ENCODE measurements at places on chromosomes 11 and 22.
A peak's percentile ranks its signal among the peaks of the same experiment; 100 is the strongest.

DNA sequence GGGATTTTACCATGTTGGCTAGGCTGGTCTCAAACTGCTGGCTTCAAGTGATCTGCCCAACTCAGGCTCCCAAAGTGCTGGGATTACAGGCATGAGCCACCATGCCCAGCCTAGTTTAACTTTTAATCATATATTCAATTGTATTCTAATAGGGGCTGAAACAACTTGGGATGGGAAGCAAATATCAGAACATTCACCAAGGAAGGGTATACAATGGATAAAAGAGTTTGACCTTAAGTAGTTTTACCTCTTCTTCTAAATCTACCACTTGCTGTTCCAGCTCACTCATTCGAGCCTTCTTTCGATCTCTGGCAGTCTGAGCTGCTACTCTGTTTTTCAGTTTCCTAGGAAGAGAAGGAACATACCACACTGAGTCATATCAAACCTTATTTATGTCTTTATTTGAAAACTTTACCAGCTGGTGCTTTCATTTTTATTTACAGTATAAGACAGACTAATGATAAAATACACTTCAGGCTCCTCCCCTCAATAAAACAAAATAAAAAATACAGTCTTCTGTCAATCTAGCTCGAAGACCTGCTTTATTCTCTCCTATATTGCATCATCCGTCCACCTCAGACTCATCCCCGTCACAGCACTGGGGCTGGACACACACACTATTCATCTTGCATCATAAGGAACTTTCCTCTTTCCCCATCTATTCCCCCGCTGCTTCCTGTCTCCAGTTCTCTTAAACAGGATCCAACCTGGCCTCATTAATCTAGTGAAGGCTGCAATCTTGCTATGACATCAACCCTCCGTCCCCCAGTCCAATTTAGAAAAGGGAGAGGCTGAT is 1.4 kb downstream of the XBP1 start:
- DNase-seq: no peak

GRCh38 chr11:117219001-117219400 is 12.9 kb downstream of the PCSK7 start:
- no peak for DNase-seq

DNA sequence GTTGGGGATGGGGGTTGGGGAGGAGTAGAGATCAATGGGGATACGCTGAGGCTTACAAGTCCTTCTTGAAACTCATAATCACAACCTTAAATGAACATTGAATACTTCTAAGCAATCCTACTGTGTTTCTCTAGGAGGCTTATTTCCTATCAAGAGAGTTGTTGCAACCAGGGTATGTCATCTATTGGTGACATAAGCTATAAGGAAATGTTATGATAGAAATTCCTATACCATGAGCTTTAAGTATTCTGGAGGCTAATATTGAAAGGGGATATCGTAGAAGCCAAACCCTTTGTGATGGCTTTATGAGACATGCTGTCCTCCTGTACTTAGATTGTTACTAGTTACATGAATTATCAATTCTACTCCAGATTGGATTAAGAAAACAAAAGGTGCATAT is 72.9 kb downstream of the DKK3 start:
- DNase-seq: no peak

- peak; percentile 64 for DNase-seq
Observed at GRCh38 chr11:48103621-48104567, 112.7 kb upstream of the OR4B1 start.

DNA sequence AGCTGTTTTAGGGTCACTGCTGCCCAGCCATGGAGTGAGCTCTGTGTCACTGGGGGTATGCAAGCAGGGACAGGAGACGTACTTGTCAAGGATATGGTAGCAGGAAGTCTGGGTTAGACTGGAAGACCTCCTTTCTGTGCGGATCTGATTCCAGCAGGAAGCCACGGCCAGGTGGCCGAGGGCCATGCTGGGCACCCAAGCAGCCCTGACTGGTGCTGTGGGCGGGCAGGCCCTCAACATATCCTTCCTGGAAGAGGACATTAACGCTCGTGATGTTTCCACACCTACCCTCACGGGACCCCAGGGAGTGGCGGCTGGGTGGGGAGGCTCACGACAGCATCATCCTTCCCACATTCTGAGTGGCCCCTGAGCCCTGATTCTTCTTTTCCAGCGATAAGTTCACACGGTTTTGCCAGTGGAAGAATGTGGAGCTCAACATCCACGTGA is 8.7 kb upstream of the ANKRD13D start:
- DNase-seq: no peak

DNA sequence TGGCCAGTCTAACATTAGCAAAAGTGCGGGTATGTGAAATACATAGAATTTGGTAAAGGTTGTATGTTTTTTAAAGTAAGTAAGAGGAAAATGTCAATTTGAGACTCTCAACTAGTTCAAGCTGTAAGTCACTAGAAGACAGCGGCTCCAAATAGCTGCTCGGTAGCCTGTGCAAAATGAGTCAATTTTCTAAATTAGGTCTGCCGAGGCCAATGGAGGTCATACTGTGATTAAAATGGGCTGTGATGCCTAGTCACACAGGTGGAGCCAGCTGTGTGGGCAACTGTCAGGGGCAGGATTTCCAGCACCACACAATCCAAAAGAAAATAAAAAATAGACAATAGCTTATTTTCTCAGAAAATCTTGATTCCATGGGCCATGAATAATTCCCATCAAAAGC is 32.3 kb downstream of the KCNA4 start:
- DNase-seq: no peak

DNA sequence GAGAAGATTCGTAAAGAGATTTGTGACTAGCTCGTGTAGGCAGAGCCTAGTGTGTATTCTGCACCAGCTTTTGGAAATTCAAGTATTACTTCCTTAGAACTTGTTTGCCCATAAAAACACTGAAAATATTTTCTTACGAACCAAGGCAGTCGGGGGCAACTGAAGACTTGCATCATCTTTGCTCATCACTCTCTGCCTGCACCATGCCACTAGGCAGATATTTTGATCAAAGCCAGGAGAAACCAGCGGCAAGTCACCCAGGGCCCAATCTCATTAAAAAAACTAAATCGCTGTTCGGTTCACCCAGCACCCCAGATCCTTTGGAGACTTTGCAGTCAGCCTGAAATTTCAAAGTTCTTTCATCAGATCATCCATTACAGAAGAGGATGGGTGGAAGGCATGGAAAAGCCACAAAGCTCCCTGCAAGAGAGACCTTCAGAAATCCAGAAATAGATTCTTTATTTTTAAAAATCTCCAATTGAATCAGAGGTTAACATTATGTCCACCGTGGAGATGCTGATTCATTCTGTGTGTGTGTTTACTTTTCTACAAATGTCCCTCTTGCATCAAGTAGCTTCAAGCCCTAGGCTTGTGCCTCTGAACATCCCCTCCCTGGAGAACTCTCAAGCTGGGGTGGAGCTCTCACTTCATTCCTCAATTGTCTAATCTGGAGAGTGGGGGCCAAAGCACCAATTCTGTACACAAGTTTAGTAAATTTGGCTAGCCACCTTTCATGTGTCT is 78.4 kb downstream of the ETS1 start:
- DNase-seq: no peak

- DNase-seq: no peak
Observed at GRCh38 chr11:35215945-35216344, 77.0 kb downstream of the CD44 start.

DNA sequence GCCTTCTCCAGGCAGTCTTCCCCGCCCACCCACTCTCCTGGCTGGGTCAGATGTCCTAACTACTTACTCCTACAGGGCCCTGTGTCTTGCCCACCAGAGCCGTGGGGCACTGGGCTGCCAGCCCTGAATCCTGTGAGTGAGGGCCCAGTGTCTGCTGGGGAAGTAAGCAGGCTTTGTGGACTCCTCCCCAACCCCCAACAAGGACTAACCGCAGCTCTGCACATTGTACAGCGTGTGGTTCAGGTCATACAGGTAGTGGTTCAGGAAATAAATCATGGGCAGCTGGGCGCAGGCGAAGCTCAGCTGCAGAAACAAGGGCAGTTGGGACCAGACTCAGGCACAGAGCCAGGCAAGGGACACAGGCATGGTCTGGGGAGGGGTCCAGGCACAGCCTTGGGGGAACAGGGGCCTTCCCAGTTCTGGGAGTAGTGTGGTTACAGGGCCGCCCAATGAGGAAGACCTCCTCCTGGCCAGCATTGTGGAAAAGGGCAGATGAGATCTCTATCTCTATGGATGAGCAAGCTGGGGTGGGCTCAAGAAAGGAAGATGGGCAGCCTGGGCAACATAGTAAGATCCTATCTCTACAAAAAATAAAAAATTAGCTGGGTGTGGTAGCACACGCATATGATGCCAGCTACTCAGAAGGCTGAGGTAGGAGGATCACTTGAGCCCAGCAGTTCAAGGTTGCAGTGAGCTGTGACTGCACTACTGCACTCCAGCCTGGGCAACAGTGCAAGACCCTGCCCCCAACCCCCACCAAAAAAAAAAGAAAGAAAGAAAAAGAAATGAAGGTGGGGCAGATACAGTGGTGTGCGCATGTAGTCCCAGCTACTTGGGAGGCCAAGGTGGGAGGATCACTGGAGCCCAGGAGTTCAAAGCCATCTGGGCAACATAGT is 5.5 kb downstream of the UNC93B1 start:
- no peak for DNase-seq

- DNase-seq: no peak
Observed at GRCh38 chr11:114819028-114819427, 140.7 kb downstream of the NXPE2 start.

DNA sequence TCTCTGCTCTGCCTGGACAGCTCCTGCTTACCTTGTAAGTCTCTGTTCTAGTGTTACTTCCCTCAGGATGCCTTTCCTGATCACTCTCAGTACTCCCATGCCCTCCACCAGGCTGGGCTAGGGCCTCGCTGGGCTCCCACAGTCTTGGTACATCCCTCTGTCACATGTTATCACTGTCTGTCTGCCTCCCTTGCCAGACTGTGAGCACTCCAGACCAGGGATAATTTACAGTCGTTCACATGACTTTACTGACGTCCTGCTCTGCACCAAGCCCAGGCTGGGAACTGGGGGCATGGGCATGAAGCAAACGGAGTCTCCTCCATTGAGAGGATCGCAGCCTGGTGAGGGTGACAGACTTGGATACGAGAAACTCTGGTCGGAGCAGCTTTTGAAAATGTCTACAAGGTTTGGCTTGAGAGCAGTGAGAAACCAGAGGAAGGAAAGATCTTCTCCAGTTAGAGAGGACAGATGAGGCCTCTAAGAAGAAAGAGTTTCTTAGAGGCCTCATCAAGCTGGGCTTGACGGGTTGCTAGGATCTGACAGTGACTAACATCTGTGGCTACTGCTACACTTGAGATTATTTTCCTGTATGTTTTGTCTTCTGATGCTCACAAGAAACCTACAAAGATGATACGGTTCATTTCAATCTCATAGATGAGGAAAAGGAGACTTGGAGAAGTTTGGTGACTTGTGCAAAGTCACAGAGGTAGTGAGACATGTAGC is 12.5 kb downstream of the USP35 start:
- no peak for DNase-seq

DNA sequence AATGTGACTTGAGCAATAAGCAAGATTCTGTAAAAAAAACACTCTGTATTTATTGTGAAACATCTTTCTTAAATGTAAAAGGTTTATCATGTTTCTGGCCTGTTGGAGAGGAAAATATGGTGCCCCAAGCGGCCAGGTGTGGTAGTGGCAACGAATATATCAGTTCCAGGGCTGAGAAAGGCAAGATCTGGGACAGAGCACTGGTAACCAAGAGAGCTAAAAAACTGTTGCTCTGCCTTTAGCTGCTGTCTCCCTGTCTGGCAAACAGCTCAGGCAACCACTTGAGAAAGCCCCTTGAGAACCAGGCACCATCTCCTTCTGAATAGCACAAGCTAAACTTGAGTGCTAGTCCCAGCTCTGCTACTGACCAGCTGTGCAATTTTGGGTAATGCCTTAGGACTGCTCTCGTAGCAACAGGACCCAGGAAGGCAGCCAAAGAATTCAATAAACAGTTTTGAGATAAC is 129.9 kb downstream of the KCNC1 start:
- no peak for DNase-seq

GRCh38 chr11:79346021-79346420 is 94.8 kb downstream of the TENM4 start:
- DNase-seq: peak; percentile 82

GRCh38 chr11:16985297-16985696 is 28.9 kb downstream of the PLEKHA7 start:
- DNase-seq: peak; percentile 44

DNA sequence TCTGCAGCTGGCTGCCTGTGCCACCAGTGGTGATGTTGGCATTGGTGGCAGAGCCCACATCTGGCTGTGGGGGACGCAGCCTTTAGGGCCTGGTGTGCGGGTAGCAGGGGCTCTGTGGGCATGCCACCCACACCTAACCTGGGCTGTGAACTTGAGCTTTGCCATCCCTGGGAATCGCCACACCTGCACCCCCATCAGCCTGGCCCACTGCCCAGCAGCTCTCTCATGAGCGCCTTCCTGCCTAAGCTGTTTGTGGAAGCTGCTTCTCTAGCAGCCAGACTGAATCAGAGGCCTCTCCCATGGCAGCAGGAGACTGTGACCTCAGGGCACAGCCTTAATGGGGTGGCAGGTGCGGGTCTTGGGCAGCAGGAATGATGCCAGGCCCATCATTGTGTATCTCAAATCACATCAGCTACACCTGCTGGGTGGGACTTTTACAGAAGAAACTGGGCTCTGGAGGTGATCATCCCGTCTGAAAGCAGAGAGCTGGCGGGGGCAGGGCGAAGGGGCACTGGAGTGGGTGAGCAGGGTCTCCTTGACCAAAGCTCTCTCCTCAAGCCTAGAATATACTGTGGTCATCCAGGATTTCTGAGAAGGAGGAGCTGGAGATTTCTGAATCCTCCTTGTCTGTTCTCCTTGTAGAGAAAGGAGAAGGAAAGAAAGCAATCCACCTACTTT is 17.8 kb upstream of the CARS1 start:
- DNase-seq: no peak

GRCh38 chr11:33777906-33778305 is 3.6 kb upstream of the FBXO3 start:
- no peak for DNase-seq

DNA sequence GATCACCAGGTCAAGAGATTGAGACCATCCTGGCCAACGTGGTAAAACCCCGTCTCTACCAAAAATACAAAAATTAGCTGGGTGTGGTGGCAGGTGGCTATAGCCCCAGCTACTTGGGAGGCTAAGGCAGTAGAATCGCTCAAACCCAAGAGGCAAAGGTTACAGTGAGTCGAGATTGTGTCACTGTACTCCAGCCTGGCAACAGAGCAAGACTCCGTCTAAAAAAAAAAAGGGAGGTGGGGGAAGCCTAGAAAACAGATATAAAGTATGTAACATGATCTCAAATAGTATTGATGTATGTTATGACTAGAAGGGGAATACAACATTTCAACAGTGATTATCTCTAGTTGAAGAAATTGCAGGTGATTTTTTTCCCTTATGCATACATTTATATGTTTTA is 61.4 kb downstream of the SLC1A2 start:
- DNase-seq: no peak

DNA sequence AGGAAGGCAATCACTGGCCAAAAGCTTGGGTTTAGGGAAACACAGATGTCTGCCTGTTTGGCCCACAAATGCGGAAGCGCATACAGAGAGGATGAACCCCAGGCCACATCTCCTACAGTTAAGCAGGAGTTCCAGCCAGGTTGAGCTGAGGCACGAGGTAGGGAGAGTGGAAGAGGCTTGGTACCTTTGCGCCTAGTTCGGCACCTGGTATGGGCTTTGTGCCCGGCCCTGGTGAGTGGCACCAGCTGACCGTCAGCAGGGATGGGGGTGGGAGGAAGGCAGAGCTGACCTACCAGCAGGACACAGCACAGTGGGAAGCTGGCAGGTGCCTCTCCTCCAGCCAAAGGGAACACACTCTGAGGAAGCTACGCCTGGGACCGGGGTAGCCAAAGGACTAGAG is 57.6 kb downstream of the KCNC1 start:
- peak; percentile 2 for DNase-seq

- DNase-seq: no peak
Observed at GRCh38 chr11:128165572-128165971, 421.8 kb downstream of the ETS1 start.

All from NCI-H1417 (cell line).